ENCODE measurements at places on chromosomes 12 and 14.

- no peak for DNase-seq
These were observed 120.4 kb upstream of the ATF7IP start for GRCh38 chr12:14244876-14245669.

- DNase-seq, result peak; percentile 19
These were observed 137.4 kb downstream of the TPH2 start for GRCh38 chr12:72075891-72076557.

- DNase-seq, result no peak
These were observed 38.9 kb upstream of the NTF3 start for GRCh38 chr12:5392961-5393360.

DNA sequence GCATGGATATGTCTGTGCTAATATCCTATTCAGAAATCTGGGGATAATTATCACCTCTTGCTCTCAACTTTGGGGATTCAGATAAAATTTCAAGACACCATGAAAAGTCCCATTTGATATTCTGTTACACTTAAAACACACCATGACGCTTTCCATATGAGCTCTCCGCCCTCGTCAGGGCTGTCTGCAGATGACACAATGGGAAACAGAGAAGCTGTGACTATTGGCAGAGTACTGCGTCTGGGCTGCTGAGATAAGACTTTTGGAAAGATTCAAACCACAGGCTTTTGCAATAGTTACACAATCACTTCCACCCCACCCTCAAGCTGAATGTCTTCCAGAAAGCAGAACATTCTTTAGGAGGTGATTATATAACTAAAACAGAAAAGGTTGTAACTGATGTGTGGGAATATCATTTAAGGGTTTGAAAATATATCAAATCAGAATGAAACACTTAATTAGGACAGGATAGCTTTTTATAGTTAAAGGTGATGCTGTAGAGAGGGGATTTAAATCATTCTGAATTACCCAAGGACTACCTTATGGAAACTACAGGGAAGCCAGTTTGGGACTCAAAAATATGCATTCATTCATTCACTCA, 75.3 kb upstream of the TMPO start:
- DNase-seq, result no peak

- peak; percentile 39 for DNase-seq
These were observed 729 bp downstream of the OSBPL8 start for GRCh38 chr12:76558684-76559399.

Measured in NCI-H1092 treated with DMSO at 0.1 percent for 48 hours (cell line).